Stimulated activated CD8-positive, alpha-beta memory T cell treated with anti-CD3 and anti-CD28 coated beads, Interleukin-2, amount 100 ng/mL, for 48 hours (primary cell): ENCODE measurements at places on chromosomes 16 and 17.

DNA sequence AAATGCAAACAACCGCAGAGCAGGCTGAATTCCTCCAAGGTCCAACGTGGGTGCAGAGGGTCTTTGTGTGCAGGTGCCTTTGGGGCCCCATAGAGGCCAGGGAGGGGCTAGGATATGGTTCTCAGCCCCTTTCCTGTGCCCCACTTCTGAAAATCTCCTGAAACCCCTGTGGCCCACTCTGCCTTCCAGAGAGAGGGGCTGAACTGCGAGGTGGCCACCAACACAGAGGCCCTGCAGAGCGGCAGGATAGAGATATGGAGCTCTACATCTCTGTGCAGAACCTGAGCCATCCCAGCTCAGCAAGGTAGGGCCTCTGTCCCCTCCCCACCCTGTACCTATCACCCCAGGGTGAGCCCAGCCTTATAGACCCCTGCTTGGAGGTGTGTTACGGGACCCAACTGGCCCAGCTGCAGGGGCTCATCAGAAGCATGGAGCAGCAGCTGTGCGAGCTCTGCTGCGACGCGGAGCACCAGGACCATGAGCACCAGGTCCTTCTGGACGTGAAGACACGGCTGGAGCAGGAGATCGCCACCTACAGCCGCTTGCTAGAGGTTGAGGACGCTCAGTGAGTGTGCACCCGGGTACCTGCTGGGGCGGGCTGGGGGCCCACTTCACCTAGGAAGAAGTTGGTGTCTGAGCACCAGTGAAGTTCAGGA, 5.5 kb downstream of the USP6 start:
- DNase-seq: no peak

DNA sequence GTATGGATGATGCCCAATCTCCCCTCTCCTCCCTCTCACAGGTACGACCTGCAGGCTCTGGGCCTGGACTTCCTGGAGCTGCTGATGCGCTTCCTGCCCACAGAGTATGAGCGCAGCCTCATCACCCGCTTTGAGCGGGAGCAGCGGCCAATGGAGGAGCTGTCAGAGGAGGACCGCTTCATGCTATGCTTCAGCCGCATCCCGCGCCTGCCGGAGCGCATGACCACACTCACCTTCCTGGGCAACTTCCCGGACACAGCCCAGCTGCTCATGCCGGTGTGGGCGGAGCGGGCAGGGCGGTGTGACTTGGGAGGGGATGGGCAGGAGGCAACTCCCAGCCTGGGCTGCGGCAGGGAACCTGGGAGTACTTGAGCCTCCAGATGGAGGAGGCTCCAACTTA, 18.1 kb downstream of the SPATA32 start:
- no peak for DNase-seq

DNA sequence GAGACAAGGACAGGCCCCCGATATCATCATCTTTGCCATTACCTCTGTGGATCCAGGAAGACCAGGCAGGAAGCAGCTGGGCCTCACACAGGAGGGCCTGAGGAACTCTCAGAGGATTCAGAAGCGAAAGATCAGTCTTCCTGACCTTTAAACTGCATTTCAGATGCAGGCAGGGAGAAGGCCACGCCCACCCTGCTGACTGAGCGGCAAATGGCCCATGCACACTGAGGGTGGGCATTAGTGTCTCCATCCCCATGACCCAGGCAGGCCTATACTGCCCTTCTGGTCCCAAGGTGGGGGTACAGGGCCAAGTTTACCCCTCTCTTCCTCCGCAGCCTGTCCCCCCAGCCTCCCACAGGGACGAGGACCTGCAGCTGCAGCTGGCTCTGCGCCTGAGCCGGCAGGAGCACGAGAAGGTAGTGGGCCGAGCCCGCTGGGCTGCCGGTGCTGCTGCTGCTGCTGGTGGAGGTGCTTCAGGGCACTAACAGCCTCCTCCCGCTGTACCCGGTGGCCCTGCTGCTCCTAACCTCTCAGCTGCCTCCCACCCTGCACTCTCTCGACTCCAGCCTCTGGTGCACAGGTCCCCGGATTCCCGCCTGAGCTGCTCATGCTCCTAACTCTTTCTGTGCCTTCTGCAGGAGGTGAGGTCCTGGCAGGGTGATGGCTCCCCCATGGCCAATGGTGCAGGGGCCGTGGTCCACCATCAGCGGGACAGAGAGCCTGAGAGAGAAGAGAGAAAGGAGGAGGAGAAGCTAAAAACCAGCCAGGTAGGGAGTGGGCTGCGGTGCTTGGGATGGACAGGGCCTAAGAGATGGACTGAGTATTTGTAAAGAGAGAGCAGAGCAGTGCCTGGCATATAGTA, 6.2 kb downstream of the EPN3 start:
- no peak for DNase-seq

- no peak for DNase-seq
Measured at GRCh38 chr16:47956916-47957315, 198.9 kb downstream of the ABCC12 start.

- DNase-seq: no peak
Measured at GRCh38 chr17:47732399-47733046, 513 bp upstream of the TBX21 start.

DNA sequence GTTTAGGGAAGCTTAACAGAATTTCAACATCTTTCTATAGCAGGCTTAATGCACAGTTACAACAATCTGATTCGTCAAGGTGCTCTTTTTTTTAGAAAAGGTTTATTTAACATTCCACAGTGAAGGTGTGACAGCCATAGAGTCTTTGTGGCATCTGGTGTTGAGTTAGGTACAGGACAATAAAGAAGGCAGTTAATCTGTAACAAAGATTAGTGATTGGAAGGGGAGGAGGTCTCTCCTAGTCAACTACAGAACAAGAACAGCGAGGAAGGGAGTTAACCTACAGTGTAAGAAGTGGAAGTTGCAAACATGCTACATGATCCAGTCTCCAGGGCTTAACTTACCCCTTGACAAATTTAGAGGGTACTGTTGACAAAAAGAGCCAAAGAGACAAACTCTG, 3.0 kb upstream of the ZDHHC7 start:
- DNase-seq: no peak

DNA sequence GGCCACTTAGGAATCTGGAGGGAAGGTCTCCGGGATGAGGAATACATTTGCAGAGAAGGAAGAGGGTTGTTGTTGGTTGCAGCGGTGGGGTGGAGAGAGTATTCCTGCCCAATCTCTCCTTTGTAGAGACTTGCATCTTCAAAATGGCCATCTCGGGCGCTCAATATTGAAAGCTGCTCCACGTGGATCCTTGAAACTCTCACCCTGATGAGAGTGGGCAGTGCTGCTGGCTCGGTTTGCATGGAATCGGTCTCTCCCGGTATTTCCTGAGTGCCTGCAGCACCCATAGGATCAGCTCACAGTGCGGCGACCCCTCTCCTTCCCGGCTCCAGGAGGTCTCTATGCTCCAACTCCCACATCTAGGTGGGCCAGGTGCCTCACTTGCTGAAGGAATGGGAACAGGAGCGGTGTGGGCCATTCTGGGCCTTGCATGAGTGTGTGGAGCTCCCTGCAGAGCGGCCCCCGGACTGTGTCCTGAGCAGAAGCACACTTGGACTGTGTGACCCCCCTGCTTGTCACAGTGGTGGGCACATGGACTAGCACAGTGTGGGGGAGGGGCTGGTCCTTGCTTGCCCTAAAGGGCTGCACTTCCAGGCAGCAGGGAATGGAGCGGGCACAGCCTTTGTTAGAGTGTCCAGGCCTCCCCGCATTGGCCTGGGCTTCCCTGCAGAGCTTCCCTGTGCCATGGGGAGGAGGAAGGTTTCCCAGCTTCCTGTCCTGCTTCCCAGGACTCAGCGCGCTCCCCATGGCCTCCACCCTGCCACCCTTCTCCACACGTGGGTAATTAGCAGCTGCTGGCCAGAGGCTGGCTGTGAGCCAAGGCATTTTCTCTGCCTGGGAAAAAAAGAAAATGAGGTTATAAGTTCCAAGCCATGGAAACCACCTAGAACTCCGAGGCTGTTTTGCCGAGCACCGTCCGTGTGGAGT, 139.3 kb downstream of the IRF8 start:
- no peak for DNase-seq

DNA sequence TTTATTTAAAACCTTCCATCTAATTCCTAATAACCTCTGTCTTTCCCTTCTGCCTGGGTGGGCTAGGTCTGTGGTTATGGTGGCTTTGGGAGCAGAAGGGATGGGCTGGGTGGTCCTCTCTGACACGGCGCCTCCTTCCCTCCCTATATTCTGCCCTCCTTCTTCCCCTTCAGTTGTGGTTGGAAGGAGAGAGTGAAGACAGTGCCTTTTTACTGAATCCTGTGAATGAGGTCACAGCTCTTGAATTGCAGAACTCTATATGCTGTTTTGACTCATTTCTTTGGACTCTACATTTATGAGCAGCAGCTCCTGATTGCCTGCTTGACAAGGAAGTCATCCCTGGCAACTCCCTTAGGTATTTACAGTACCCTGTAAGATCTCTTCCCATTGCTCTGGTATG, 256.0 kb upstream of the ELAC2 start:
- no peak for DNase-seq

GRCh38 chr16:14641926-14642325, 9.2 kb downstream of the BFAR start:
- DNase-seq: no peak

GRCh38 chr16:87551487-87551886, 50.8 kb upstream of the JPH3 start:
- no peak for DNase-seq
